ENCODE measurements at places on chromosomes 3 and 15.

- no peak for DNase-seq
These were observed 183.8 kb upstream of the KCNMB2 start for GRCh38 chr3:178352326-178353005.

DNA sequence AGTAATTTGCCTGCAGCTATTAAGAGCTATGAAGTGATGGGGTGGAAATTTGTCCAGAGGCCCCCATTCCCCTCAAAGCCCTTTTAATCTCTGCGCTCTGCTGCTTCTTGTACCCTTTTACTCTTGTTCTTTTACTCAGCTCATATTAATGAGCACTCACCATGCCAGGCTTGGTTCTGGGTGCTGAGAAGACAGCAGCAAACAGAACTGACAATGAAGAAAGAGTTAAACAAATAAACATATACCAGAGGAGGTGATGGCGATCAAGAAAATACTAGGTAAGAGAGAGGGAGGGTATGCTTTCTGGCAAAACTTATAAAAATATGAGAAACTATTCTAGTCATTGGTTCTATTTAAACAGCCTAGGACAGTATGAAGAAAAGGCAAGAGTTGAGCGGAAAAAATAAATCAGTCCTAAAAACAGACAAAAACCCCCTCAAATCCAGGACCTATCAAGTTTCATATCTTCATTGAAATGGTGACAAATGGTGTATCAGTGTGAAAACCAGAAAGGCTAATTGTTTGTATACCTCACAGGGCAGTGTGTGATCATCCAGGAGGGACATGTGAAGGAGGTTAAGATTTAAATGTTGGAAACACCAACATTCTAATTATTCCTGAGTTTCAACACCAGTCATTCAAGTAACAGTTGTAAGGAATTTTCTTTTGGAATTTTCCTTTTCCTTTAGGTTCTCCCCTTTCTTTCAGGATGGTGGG, 144.9 kb downstream of the FNDC3B start:
- no peak for DNase-seq

DNA sequence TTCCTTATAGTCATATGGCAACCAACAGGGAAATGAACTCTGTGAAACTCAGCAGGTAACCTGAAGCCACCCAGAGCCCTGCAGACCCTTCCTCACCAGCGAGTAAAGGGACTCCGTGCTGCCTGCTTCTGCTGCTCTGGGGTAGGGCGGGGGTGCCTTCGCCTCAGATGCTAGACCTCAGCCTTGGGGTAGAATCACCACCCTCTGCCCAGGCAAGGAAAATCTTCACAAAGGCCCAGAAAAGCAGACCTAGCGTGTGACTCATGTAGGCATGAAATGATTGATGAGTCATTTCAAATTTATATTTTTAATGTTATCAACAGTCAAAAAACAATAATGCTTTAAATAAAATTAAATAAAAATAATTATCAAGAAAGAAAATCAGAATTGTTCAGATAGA, 6.6 kb downstream of the STIMATE start:
- DNase-seq, result no peak

GRCh38 chr15:69881302-69881670, 216.4 kb downstream of the TLE3 start:
- no peak for DNase-seq

DNA sequence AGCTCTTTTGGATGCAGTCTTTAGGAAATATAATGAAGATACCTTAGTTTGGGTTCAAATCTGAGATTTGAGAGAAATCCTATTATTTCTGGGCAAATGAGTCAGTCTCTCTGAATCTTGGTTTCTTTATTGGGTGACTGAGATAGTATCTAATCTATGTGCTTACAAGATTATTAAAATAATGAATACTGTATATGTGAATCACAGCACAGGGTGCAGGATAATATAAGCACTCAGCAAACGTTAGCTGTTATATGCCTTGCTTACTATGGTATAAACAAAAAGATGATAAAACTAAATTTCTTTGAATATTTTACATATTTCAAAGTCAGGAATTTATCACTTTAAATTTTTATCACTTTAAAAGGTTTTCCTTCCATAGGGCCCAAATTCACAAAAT, 29.6 kb downstream of the FGF7 start:
- DNase-seq, result no peak

DNA sequence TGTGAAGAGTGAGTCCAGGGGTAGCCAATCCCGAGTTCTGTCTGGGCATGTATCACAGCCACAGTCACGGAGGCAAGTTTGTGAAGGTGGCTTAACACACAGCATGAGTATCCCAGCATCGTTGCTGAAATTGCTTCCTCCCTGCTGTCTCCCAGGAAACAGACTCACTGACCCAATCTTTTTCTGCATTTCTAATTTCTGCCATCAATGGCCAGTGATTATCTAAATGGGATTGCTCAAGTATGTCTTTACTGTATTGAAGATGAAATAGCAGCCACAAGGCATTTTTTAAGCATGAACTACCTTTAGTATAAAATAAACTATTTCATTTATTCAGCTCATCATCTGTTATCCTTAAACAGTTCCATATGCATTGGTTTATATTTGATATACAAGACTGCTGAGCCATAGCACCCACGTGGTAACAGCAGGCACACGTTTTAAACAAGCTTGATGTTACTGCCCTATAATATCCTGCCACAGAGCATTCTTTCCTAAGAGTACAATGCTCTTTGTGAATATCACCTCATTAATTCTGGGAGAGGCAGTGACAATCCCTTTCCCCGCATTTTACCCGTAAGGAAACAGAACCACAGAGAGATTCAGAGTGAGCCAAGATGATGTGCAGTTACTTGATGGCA, 276.6 kb upstream of the THBS1 start:
- DNase-seq, result no peak

DNA sequence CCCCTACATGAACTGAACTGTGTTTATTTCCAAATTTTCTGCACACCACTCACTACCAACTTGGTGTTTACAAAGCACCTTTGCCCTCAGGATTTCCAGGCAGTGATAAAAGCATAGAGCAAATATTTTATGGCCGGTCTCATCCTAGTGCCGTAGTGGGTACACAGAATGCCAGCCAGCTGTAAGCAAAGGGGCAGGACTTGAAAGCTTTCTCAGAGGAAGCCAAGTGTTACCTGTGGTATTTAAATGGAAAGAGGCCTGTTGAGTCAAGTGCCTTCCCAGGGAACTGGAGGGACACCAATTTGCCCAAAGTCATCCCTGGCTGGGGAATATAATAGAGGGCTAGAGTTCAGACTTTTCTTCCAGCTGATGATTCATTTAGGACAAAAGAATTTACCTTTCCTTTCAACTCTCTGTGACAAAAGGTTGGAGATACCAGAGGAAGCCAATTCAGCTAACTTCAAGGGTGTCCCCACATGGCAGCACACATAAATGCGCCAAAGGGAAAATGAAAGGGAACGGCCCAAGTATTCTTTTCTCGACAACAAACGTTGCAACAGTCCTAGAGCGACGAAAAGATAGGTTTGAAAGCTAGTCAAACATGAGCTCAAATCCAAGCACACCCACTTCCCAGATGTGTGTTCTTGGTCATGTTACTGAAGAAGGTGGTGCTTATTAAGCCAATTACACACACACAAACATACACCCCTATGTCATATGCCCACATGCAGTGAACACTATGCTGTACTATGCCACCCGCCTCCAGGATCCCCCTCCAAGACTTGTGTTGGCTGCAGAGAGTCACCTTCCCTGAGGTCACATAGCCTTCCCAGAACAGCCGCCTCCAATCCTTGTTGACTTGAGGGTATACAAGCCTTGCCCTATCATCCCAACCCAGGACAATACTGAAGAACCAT, 27.7 kb downstream of the MAGI1 start:
- no peak for DNase-seq

- no peak for DNase-seq
These were observed 62.0 kb downstream of the RPL22L1 start for GRCh38 chr3:170808041-170808440.

DNA sequence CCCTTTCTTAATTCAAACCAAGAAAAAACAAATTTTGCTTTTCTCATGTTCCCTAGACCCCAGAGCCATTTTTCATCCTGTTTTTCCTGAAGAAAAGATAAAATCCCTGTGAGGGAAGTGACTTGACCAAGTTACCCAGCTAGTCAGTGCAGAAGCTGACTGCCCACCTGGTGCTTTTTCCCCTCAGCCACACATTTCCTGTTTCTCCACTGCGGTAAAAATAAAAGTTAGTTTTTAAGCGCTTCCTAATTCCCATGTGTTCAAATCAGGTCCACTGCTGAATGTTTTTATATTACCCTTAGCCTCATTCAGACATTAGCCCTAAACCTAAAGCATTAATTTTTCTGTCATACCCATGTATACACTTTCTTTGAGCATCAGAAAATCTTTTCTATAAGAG, 26.1 kb downstream of the PPP2R3A start:
- DNase-seq, result no peak

- DNase-seq, result no peak
These were observed 23.4 kb downstream of the GPD1L start for GRCh38 chr3:32129832-32130231.

DNA sequence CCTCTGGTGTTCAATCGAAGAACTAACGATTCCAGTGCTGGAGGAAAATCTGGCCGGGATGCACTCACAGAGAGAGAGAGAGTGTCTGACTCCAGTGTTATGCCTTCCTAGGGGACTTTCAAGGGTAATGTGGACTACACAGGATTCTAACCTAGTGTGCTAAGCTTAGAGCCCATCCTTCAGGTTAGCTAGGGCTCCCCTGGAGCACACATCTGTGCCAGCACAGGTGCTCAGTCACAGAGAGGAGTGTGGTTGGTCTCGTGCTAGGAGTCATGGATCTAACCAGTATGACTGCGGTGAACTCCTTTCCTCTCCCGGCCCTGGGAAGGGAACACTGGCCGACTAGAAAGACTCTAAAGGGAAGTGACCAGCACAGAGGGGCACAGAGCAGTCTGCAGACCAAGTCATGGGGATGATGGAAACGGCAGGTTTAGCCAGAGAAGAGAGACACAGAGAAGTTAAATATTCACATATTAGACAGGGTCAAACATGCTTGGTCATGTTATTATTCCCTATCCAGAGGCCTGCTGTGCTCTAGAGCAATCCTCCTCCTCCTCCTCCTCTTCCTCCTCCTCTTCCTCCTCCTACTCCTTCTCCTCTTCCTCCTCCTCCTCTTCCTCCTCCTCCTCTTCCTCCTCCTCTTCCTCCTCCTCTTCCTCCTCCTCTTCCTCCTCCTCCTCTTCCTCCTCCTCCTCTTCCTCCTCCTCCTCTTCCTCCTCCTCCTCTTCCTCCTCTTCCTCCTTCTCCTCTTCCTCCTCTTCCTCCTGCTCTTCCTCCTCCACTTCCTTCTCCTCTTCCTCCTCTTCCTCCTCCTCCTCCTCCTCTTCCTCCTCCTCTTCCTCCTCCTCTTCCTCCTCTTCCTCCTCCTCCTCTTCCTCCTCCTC, 280.3 kb downstream of the XXYLT1 start:
- DNase-seq, result no peak

DNA sequence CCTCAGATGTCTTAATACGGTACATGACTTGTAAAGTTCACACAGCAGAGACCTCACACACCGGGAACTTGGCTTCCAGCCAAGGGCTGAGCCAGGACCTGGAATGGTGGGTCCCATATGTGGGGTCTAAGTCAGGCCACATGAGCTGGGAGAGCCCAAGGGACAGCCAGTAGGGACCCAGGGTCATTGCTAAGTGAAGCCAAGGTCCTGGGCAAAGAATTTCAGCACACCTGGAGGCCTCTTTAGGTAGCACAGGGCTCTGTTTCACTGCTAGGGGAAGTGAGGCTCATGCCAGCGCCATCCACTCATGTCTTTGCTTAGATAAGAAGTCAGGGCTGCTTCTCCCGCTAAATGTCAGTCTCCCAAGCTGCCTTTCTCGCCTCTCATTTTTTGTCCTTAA, 116.6 kb upstream of the TLE3 start:
- no peak for DNase-seq

DNA sequence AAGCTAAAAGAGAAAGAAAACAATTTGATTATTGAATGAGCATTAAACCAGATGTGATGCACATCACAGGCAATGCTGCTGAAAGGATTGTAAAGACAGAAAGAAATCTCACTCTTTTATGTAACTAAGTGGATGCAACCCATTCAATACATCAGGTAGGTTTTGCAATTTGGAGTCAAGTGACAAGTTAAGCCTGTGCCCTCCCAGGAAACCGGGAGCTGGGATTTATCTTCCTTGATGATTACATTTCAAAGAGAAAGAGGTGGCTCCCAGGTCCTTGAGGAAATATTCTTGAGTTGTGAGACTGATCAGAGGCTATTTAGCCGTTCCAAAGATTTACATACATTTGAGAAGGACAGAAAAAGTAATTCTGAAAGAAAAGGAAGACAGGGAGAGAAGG, 219.0 kb upstream of the PROK2 start:
- no peak for DNase-seq

DNA sequence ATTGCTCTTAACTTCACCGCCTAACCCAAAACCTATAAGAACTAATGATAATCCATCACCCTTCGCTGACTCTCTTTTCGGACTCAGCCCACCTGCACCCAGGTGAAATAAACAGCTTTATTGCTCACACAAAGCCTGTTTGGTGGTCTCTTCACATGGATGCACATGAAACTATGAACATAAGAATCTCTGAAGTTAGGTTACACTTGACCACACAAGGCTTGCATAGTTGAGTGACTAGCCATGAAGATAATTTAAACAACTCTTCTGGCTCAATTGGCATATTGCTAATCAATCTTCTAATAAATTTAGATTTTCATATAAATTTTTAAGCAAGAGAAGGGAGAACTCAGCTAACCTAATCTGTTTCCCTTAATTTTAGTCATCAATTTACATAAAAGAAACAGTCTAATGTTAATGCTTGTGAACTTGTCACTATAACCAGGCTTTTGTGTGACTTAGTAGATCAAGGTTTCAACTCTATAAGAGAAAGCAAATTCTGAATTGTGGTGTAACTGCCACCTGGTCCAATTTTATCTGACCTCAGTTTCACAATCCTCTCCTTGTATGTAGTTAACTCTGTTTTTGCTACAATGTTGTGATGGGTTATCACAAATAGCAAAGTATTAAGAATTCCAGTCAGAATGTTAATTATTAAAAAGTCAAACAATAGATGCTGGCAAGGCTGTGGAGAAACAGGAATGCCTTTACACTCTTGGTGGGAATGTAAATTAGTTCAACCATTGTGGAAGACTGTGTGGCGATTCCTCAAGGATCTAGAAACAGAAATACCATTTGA, 82.0 kb downstream of the HHLA2 start:
- no peak for DNase-seq

- no peak for DNase-seq
These were observed 13.8 kb upstream of the THRB start for GRCh38 chr3:24508423-24508839.

DNA sequence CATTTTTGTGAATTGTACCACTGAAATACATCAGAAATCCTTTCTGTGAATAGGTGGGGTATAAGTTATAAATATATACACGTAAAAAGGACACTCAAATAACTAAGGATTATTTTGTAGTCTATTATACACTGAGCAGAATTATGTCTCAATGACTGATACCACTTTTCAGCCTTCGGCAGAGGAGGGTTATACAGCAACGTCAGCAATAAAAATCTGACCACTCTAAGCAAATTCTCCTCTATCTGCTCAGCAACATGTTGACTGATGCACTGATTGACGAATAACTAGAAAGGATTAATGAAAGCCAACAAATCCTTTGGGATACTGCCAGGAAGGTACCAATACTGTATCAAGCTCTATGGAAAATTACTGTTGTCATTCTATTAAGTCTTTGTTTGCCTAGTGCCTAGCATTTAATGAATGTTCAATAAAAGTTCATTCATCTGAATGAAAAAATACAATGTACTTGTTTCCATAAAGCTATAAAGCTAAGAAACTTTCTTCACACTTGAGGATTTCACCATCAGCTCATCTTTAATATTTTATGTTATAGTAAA, 5.2 kb downstream of the ARPP19 start:
- DNase-seq, result no peak

GRCh38 chr15:92906563-92907081, 6.5 kb downstream of the CHD2 start:
- DNase-seq, result no peak

- DNase-seq, result no peak
These were observed 100.0 kb downstream of the CACNA2D3 start for GRCh38 chr3:54222316-54222715.
